ENCODE measurements at places on chromosomes 11 and 22. TPM values are rescaled to one million over a fixed set of nuclear protein-coding genes. Genes with fewer than 3 reads are reported as not detected.

DNA sequence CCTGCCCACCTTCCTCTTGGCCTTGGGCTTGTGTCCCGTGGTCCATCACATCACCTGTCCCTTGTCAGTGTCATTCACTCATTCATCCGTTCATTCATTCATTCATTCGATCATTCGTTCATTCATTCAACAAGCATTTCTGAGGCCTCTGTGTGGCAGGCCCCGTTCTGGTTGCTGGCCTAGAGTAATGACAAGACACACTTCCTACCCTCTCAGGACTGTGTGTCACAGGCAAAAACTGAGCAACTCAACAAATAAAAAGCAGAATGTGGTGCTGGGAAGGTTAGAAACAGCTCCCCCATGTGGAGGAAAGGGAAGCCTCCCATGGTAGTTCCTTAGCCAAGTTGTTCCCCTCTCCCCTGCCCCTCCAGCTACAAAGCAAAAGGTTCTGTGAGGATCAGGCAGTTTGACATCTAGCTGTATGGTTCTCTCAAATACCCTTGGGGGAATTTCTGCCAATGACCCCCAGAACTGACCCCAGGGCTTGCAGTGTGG lies 1.6 kb upstream of the OMP start:
- DNase-seq: no peak

DNA sequence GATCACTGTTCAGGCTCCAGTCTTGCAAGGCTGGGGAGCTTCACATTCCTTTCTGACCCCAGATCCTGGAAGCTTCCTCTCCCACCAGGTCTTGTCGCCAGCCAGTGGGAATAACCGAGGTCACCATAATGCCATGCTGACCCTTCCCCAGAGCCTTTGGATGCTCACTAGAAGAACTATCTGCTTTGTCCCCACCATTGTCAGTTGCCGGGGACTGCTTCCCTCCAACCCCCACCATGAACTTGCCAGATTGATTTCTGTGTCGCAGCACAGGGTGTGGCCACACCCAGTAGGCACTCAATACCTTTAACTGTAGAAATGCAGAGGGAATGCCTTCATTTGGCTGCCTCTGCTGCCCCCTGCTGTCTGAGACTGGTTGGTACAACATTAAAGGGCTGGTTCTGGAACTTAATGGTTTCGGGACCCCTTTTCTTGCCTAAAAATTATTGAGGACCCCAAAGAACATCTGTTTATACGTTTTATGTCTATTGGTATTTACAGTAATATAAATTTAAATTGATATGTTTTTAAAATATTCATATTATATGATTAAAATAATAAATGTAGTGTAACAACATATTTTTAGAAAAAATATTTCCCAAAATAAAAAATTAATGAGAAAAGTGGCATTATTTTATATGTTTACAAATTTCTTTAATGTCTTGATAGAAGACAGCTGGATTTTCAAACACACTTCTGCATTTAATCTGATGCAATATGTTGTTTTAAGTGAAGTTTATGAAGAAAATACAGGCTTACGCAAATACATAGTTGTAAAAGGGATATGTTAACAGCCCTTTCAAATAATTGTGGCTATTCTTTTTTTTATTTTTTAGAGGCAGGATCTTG lies 6.7 kb upstream of the GDPD5 start:
- DNase-seq: peak; percentile 65

The RIMBP3C gene
- 2.8 TPM for total RNA-seq

DNA sequence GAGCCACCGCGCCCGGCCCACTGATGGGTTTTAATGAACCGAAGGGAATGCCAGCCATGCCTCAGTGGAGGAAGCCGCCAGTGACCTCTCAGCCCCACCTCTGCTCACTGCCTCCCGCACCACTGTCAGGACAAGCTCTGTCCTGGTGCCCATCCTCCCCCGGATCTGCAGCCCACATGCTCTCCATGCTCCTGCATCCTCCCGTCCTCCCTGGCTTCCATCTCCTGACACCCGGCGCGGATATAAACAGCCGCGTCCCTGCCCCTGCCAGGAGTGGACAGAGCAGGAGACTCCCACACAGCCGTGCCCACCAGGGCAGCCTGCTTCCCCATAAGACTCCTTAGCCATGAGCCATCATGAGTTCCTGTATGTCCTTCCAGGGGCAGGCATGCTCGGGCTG lies 26.9 kb downstream of the MACROD1 start:
- no peak for DNase-seq

DNA sequence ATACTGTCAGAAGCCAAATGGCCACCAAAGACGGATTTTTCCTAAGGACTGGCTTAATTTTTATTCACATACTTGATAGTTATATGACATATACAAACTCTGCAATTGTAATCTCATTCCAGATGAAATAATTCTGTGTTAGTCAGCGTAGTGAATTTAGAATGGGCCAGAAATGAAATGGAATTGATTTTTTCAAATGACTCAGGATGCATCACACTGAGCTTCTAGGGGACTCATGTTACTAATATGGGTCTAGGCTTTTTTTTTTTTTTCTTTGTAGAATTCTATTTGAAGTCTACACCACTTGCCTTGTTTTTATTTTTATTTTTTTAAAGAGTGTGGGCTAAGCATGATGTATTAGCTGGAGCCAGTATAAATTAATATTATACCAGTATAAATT lies 62.7 kb downstream of the SPECC1L start:
- no peak for DNase-seq

GRCh38 chr11:60429272-60429671 lies at the start of gene MS4A5:
TSS of gene MS4A5 (plus strand) at chr11:60429572. CDS start at chr11:60429675, 103 bp downstream.
- no peak for DNase-seq

DNA sequence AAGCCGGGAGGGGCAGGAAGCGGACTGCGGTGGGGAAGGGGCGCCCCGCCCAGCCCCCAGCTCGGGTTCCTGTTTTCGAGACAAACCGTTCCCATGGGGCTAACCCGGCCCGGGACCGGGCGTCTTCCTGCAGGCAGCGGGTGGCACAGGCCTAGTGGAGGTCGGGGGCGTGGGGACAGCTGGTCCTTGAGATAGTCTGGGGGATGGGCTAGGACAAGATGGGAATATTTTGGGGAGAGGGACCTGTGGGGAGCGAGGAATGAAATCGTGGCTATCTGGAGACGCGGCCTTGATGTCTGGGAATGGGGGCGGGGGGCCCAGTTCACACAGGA lies 1.2 kb upstream of the RASGRP2 start:
- peak; percentile 94 for DNase-seq

The TMEM9B gene
- total RNA-seq: 28.1 TPM

DNA sequence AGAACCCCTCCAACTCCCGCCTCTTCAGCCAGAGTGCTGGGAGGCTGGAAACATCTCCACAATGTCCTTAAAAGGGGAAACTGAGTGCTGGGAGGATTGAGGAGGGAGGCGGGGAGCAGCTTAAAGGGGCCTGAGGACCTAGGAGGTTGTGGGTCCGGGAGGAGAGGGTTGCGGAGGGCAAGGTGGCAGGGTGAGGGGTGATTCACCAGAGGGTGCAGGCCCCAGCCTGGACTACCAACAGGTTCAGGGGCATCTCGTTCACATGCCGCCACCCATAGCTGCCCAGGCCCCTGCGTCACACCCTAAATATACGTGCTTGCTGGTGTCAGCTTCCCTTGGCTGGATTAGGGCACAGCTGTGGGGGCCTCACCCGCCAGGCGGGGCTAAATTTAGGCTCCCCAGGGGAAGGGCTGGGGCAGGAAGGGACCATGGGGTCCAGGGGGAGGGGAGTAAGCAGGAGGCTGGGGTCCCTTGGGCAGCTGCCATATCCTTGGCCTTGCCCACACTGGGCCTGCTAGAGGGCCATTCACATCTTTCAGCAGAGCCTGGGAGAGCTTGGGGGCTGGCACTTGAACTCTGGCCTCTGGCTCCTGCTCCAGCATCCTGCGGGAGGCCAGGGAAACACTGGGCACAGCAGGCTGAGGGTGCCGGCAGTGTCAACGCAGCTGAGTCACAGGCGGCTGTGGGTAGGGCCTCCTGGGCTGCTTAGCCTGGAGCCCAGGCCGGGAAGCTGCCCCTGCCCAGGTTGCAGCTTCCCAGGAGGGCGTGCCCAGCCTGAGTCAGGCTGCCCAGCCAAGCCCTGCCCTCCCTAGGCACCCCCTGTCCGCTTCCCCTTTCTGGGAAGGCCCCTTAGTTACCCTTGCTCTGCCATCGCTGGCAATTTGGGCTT lies 1.3 kb downstream of the EHBP1L1 start:
- DNase-seq: no peak

DNA sequence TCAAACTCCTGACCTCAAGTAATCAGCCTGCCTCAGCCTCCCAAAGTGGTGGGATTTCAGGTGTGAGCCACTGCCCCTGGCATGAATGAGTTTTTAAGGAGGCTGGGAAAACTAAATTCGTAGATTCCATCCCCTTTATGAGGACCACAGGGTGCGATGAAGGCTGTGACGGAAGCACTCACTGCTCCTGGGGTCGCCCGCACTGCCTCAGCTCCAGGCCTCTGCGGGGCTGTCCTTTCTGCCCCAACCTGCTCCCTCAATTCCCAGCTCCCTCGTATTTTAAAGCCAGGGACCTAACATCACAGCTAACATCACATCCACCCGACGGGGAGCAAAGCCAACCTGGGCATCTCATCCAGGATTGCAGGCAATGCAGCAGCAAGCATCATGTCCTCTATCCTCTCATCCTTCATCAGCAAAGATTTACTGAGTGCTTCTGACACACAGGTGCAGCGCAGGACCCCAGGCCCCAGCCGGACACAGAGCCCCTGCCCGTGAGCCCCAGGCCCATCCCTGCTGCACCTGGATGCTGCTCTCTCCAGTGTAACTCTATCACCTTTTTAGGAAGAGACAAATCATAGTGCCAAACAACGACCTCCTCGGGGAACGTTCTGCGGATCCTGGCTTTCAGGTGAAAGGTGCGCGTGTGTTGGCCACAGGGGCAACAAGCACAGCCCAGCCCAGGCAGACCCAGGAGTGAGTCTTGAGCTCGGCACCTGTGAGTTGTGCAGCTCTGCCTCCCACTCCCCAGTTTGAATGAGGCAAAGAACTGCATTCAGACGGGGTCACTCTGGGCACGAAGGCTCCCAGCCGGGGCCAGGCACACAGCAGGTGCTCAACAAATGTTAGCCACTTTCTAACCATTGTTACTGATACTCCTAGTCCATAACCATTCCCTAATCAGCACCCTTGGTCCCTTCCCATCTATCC lies 134.3 kb downstream of the CRYBB2 start:
- DNase-seq: no peak

The RFPL3 gene
- not detected for total RNA-seq

DNA sequence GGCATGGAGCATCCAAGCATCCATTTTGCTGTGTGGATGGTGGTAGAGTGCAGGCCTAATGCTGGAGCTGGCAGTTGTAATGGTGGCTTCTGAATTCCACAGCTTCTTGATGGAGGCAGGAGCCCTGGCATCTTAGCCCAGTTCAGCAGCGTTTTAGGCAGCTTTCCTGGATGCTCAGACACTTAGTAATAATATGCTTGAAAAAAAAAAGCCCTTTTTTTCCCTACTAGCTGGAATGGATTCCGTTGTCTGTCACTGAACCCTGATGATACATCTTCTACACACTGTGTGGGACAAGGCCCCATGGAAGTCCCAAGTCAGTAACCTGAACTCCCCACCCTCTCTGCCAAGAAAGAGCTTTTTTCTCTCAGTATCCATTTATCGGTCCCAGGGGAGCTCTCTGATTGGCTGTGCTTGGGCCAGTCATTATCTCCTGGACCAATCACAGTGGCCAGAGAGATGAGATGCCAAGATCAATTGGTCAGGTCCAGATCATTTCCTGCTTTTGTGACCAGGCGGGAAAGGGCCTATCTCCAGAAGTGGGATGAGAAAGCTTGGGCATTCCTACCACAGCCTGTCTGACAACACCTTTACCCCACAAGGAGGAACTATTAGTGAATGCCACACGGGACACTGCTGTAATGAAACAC lies 34.2 kb downstream of the MCM5 start:
- no peak for DNase-seq

DNA sequence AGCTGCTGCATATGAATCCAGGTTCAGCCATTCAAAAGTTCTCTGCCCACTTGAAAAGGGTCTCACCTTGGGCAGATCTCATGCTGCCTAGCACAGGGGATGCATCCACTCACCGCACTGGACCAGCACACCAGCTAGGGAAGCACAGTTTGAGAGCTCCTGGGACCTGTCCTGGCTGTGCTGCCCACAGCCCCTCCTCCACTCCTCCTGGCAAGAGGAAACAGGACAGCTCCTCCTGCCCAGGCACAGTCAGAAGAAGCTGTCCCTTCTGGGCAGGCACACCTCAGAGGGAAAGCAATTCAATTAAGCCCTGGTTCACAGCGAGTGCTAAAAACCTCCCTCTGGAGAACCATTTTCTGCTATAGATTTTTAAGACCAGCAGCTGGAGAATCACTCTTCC lies 146.7 kb downstream of the ST3GAL4 start:
- no peak for DNase-seq

DNA sequence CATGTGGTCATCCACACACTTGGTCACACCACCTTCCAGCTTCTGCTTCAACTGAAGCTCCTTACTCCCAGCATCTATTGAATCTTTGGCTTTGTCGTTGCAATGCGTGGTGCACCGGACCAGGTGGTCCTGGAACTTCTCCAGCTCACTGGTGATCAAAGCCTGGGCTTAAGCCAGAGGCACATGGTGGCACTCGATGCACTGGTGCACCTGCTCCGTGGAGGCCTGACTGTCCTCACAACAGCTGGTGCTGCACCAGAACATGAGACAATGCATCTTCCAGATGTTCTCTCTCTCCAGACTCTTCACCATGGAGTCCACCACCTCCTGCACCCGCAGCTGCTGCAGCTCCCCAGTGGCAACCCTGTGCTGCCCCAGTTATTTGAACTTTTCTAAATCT lies 56.0 kb downstream of the CELSR1 start:
- DNase-seq: no peak

DNA sequence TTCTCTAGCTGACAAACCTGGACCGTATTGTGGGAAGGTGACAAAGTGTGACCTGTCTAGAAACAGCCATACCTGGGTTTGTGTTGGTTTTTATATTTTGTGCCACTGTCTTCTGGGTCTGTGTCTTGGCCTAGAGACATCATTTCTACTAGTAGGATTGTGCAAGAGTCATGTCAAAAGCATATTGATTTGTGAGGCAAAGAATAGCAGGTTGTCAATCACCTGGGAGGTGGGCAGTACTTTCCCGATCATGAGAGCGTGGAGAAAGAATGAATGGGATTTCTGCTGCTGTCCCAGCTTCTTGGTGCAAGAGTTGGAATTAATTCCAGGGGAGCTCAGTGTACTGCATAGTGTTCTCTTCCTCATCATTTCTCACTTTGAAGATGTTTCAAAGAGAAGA lies 5.0 kb upstream of the FERMT3 start:
- no peak for DNase-seq

DNA sequence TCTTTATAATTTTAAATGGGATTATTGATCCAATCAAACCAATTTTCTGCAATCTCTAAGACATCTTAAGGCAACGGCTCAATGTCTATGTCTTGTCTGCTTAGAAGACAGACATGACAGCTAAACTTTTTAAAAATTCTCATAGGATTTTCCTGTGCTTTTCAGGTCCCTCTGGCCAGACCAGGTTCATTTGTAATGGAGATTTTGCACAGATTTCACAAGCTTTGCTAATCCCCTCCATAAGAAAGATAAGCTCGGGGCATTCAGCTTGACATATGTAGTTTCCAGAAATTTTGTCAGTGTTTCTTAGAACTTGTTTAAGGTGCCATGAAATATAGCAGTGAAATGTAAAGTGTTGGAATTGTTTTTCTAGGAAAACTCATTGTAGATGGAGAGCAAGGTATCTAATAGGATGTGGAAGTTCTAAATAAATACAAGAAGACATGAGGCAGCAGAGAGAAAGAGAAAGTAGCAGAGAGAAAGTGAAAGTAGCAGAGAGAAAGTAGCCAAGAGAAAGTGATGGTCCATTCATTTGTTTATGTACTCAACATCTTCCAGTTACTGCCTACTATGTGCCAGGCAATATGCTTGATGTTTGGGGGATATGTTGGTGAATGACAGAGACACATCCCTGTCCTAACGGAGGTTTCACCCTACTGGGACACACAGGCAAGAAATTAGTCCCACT lies 219.1 kb upstream of the ARHGAP42 start:
- DNase-seq: no peak

The TOM1 gene
- 132 TPM for total RNA-seq

The AMBRA1 gene
- total RNA-seq: 42.7 TPM

Data from T-cell (primary cell).